ENCODE measurements at places on chromosomes 7 and 10. TPM values are rescaled to one million over a fixed set of nuclear protein-coding genes. Genes with fewer than 3 reads are reported as not detected.

The SMIM30 gene
- 56.1 TPM for total RNA-seq

The PTF1A gene
- total RNA-seq = not detected

The SLC16A12 gene
- 3.9 TPM for total RNA-seq

The CYP2E1 gene
- total RNA-seq = 18.0 TPM

The NPTX2 gene
- 32.1 TPM for total RNA-seq

The CFAP46 gene
- total RNA-seq = 9.2 TPM

The ZNF518A gene
- total RNA-seq = 66.4 TPM

The IDI2 gene
- not detected for total RNA-seq

The RPEL1 gene
- total RNA-seq = not detected

The GCK gene
- total RNA-seq = 13.8 TPM

The OR6V1 gene
- total RNA-seq = not detected

The ABCB1 gene
- total RNA-seq = 12.2 TPM

The ACTR3C gene
- total RNA-seq = 4.6 TPM

The FEZF1 gene
- total RNA-seq = 12.2 TPM

The UNCX gene
- total RNA-seq = 2.3 TPM

The OPN4 gene
- total RNA-seq = not detected

The GPR158 gene
- total RNA-seq = 14.3 TPM

The HGF gene
- total RNA-seq = 2.5 TPM

The SCRN1 gene
- total RNA-seq = 163 TPM

The CABCOCO1 gene
- total RNA-seq = 5.5 TPM

The MMD2 gene
- total RNA-seq = 8.5 TPM

The AFAP1L2 gene
- 18.7 TPM for total RNA-seq

The VPS26A gene
- 49.8 TPM for total RNA-seq

The EXOSC1 gene
- 43.4 TPM for total RNA-seq

The PPP1R9A gene
- 108 TPM for total RNA-seq

The PTN gene
- total RNA-seq = 576 TPM

The OPALIN gene
- not detected for total RNA-seq

The CARD11 gene
- total RNA-seq = 0.46 TPM

The FOXP2 gene
- total RNA-seq = 94.6 TPM

The TRIM73 gene
- total RNA-seq = 4.4 TPM

The CYP26C1 gene
- 0.23 TPM for total RNA-seq

The GPR22 gene
- 27.2 TPM for total RNA-seq

The CLDN3 gene
- 0.69 TPM for total RNA-seq
